ENCODE measurements at places on chromosomes 16 and 17.

DNA sequence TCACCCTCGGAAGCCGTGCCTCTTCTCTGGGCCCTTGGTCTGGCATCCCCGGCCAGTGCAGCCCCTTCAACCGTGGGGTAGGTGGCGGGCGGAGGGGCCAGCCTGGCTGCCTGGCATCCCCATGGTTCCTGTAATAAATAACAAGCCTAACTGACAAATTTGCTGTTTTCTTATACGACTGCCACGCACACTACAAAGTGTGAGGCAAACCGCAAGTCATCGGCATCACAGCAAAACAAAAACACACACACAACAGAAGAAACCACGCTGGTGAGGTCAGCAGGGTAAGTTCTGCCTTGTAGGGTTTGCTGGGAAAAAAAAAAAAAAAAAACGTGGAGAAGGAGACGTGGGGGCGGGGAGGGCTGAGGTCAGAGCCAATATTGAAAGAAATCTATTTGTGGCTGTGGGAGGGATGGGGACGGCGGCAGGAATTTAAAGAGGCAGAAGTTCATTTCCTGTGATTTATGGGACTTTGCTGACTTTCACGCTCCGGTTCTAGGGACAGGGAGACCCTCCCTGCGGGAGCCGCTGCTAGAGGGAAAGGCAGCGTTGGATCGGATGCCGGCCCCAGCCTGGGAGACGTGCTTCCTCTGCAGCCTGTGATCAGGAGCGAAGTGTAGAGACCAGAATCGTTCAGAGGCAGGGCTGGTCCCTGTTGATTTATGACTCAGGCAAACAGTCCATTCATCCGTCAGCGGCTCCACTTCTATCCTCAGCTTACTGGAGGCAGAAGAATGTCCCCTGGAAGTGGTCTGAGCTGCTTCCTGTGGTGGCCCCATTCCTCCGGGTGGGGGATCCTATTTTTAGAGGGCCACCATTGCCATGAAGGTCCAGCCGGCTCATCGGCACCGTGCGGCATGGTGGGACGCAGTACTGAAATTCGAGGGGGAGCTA, 162.8 kb downstream of the FOXL1 start:
- no peak for DNase-seq

GRCh38 chr16:11361701-11362451, 16.6 kb downstream of the RMI2 start:
- DNase-seq, result no peak

GRCh38 chr16:69712277-69712676, 14.1 kb downstream of the NQO1 start:
- no peak for DNase-seq

DNA sequence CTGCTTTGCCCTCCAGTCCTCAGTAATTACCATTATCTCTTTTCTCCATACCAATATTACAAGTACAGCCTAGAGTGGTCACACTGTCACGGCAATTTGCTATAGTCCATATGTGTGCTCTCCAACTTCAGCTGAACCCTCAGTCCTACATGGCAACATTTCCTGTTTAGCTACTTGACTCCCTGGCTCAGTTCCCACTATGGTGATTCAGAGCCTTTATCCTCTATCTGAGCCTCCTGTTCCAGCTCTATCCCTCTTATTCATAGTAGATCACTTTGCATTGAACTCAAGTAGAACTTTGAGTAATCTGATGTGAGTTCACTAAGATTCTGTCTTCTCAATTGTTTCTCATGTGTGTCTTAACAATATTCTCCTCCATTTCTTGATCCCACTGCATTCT, 43.7 kb upstream of the GOSR1 start:
- DNase-seq, result peak; percentile 32

DNA sequence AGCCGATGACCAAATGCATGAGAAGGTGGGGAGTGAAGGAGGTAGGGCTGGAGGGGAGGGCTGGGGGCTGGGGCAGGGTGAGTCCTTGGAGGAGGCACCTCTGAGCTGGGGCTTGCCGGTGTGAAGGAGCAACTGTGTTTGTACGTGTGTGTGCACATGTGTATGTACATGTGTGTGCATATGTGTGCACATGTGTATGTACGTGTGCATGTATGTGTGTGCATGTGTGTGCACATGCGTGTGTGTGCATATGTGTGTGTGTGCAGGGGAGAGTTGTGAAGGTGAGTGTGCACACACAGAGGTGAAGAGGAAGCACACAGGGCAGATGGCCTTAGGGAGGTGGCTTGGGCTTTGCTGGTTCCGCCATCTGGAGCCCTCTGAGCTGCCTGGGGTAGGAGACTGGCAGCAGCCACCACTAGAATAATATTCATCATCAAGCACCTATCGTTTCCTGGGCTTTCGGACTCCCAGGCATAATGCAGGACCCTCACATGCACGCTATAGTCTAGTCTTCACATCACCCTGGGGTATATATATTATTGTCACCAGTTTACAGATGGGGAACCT, 120.9 kb upstream of the CDC42EP4 start:
- DNase-seq, result peak; percentile 88

- no peak for DNase-seq
These were observed 607 bp upstream of the NCOR1 start for GRCh38 chr17:16215965-16216316.

- no peak for DNase-seq
These were observed 163.5 kb downstream of the IRF8 start for GRCh38 chr16:86062271-86062965.

DNA sequence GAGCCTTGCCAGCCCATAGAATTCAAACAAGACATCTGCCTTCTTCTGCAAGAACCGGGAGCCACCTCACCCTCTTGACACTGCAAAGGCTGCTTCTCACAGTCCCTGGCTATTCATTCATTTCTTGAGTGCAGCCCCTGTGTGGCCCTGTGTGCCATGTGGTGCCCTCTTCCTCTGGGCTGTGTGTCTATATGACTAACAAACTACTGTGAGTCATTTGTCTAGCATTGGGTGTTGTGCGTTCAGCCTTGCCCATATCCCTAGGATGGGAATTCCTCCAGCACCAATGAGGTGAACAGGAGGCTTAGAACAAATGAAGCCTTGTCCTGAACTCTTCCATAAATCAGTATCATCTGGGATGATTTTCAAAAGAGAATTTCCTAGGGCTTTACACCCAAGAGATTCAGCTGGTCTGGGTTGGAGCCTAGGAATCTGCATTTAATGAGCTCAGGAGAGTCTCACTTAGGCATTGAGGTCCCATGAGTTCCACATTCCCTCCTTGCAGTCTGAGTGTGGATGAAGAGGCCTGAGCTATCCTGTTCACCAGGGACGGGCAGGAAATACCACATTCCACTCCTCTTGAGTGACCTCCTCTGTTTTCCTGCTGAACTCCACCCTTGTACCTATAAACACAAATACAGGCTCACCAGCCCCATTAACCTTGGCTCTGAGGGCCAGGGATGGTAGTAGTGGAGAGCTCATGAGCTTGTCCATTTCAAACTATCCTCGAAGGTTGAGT, 308.7 kb upstream of the N4BP1 start:
- no peak for DNase-seq

DNA sequence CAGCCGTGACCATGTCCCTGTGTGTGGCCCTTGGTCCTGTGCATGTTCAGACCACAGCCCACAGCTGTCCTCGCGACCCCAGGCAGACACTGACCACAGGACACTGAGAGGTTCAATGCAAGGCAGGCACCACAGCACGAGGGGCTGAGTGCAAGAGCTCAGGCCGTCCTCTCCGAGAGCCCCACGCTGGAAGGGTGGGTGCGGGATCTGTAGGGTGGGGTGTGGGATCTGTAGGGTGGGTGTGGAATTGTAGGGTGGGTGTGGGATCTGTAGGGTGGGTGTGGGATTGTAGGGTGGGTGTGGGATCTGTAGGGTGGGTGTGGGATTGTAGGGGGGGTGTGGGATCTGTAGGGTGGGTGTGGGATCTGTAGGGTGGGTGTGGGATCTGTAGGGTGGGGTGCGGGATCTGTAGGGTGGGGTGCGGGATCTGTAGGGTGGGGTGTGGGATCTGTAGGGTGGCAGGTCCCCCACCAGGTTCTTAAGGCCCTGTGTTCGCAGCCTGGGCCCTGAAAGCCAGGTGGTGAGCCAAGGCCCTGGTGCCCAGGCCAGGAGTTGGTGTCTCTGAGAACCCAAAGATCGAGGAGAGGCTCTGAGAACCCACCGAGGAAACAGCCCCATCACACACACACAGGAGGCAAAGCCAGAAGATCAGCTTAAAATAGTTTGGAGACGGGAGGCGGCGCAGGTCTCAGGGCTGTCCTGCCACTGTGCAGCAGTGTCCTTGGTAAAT, 48.2 kb downstream of the METRNL start:
- DNase-seq, result no peak

GRCh38 chr17:70031341-70031740, 43.7 kb upstream of the KCNJ16 start:
- no peak for DNase-seq

GRCh38 chr16:57167953-57168352, 17.9 kb downstream of the PSME3IP1 start:
- DNase-seq, result peak; percentile 36

- DNase-seq, result no peak
These were observed 36.7 kb downstream of the ARHGAP17 start for GRCh38 chr16:24978370-24978914.

GRCh38 chr16:12567602-12568001, 236.1 kb downstream of the CPPED1 start:
- DNase-seq, result no peak

GRCh38 chr16:68275611-68276191, 11.4 kb downstream of the SLC7A6 start:
- DNase-seq, result no peak

DNA sequence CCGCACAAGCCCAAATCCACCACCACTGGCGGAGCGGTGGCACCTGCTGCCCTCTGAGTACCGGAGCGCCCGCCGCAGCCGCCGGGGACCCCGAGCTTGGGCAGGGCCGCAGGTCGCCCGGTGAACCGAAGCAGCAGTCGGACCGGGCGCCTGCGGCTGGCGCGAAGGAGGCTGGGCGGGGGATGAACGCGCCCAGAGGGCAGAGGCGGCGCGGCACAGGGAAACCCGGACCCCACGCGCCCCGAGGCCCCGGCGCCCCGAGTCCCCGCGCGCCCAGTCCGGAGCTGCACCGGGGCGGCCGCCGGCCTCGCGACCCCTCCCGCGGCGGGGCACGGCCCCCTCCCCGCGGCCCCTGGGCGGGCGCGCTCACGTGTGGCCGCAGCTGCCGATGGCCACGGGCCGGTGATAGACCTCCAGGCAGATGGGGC, 393 bp downstream of the RNF166 start:
- peak; percentile 21 for DNase-seq

DNA sequence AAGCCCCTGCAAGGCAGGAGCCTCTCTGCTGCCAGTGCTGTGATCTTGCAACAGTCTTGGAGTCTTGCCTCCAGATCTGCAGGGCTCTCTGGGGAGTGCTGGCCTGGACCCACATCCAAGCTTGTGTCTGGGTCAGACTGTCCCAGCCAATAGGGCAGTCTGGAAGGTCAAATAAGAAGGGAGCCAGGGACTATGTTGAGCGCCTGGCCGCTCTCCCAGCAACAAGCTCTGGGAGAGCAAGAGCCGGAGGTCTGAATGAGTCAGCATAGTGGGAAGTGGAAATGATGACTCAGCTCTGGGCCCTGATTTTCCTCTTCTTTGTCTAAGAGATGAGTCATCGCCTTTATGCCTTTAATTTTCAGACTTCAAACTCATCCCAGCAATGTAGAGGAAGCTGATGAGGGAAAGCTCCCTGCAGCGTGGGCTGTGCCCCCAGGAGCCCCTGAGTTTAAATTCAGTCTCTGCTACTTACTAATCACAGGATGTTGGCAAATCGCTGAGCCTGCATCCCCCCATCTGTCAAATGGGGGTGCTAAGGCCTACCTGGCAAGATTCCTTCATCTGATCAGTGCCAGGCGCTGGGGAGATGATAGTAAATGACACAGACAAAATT, 43.6 kb upstream of the HAPSTR1 start:
- peak; percentile 60 for DNase-seq

DNA sequence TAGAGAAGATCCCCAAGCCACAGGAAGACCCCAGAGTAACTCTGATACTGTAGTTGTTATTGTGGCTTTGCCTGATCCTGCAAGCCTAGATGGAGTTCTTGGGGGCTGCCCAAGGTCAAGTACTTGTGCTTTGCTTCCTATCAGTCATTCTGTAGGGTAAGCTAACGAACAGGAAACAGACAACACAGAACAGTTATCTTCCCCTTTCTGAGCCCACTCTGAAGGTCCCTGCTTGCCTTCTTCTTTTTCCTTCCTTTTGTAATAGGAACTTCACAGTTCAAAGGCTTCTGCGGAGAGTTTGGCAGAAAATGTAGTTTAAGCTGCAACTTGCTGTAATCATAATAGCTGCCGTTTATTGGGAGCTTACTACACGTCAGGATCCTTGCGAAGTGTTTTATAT, 494.1 kb upstream of the ERCC4 start:
- DNase-seq, result no peak

DNA sequence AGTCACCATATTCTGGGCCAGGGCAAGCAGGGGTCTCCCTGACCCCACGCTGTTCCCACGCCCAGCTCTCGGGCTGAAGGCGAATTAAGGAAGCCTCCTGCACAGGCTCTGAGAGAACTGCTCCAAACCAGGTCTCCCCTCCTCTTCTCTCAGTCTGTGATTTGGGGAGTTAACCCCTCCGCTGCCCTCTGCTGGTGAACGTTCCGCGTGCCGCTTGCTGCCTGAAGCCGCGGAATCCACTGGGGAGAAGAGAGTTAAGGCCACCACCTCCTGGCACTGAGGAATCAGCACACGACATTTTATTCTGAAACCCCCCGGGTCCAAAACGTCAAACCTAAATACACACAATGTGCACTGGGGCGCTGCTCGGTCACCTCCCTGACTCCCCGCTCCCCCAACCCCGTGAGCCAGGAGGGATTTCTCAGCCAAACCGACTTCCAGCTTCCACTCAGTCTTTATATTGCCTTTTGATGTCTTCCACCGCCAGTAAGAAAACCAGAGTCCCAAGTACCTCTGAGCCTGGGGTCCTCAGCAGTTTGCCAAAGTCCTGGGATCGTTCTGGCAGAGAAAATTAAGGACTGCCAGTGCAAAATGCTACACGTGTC, 54.4 kb upstream of the RCVRN start:
- DNase-seq, result peak; percentile 87

GRCh38 chr17:53942436-53942835, 119.7 kb downstream of the KIF2B start:
- no peak for DNase-seq

GRCh38 chr16:1193143-1193824, 31.8 kb downstream of the TPSG1 start:
- DNase-seq, result peak; percentile 57

DNA sequence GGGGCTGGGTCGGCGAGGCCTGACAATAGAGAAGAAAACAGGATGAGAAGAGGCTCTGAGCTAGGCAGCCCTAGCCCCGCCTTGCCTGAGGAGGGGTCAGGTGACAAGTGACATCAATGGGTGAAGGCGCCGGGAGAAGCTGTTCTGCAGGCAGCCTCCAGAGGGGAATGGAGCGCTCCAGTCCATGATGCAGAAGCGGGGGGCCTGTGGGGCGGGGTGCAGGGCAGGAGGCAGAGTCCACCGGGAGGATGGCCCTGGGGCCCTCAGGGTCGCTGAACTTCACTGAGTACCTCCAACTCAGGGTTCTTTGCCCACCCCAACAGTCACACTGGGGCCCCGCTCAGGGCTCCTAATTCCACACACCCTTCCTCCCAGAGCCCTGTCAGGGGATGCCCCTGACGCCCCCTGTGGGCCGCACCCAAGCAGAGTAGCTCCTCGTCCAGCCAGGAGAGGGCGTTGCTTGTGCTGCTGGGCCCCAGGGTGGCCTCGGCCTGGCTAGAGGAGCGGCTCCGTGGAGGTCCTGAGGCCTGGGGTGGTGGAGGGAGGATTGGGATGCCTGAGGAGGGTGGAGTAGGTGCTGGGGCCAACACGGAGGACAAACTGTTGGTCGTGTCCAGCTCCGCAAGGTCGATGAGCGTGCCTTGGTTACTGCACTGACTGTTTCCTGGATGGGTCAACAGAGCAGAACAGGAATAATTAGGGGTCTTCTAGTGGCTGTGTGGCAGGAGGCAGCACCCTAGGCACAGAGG, 20.8 kb downstream of the GGA3 start:
- DNase-seq, result peak; percentile 78

GRCh38 chr17:77182205-77183172, 41.7 kb downstream of the SEC14L1 start:
- no peak for DNase-seq
